Stimulated activated CD4-positive, alpha-beta T cell treated with anti-CD3 and anti-CD28 coated beads, Interleukin-4, amount 100 ng/mL, for 1 hour (primary cell): ENCODE measurements at places on chromosomes 4 and X.

DNA sequence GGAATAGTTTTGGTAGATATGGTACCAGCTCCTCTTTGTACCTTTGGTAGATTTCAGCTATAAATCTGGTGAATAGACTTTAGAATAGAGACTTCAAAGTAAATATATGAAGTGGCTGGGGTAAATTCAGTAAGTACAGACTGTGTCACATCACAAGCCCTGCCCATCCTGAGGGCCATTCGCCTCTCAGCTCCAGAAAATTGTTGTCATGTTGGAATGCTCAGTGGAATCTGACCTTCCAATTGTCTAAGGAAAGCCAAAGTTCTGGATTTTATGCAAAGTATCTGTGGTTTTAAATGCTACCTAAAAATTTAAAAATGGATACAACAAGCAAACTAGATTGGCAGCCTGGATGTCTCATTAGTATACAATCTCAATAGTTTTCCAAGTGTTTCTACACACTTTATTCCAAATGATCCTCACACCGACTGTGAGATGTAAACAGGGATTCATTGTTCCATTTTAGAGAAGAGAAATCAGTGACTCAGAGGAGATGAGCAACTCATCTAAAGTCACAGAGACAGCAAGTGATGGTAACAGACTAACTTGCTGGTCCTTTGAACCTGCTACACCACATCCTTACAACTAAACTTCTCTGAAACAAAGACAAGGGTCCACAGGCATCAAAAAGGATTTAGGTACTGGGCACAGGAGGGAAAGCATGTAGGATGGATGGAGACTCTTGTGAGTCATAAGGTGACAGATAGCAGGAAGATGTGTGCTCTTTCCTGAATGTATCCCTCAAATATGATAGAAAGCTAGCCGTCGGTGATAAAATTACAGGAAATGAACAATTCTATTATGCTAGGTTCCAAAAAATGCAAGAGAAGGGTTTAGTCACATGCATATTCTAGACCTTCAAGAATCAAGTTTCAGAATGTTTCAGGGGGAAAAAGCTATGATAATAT is 127.3 kb downstream of the ATP10D start:
- DNase-seq = no peak

DNA sequence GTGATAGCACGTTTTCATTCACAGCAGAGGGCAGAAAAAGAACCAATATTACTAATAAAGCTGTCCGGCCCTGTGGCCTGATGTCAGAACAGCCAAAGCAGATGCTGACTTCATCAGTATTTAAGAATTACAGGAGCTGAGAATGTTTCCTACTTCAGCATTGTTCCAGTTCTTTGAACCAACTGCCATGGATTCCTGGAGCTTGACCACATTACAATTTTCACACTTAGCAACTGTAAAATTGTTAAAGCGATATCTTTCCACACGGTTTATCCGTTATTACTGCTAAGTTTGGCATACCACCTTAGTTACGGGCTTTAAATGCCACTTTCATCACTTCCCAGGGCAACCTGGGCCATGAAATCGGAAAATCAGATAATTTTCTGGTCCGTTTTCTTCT is 118.2 kb downstream of the EPHA5 start:
- DNase-seq = no peak

DNA sequence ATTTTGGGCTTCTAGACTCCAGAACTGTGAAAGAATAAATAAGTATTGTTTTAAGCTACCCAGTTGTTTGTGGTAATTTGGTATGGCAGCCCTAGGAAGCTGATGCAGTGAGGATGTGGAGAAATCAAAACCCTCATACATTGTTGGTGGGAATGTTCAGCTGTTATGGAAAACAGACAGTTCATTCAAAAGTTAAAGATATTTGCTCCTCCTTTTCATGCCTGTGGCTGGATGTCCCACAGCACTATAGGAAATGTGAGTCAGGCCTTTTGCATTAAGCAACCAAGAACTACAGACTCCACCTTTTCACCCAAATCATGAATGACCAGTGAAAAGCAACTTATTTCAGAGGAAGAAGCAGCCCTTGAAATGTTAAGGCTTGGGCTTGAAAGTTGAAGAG is 6.7 kb downstream of the BBS12 start:
- no peak for DNase-seq

- DNase-seq = no peak
Measured at GRCh38 chrX:31661280-31661810, 589.5 kb upstream of the FTHL17 start.

DNA sequence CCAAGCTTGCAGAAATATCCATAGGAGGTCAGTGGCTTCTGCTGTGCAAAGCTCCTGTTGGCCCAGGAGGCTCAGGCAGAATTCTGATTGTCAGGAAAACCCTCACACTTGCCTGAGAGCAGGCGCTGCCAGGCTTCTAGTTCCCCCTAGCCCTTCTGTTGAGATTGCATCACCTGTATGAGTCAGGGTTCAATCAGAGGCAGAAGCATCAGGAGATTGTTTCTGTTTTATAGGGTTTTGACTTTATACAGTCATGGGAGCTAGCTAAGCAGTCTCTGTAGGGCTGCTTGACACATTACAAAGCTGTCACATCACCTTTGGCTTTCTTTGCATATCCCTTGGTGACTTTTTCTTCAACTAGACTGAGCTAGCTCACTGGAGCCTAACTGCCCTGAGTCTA is 27.8 kb downstream of the DIPK2B start:
- DNase-seq = no peak

GRCh38 chr4:185921583-185922555 is 109.9 kb upstream of the SORBS2 start:
- DNase-seq = no peak

DNA sequence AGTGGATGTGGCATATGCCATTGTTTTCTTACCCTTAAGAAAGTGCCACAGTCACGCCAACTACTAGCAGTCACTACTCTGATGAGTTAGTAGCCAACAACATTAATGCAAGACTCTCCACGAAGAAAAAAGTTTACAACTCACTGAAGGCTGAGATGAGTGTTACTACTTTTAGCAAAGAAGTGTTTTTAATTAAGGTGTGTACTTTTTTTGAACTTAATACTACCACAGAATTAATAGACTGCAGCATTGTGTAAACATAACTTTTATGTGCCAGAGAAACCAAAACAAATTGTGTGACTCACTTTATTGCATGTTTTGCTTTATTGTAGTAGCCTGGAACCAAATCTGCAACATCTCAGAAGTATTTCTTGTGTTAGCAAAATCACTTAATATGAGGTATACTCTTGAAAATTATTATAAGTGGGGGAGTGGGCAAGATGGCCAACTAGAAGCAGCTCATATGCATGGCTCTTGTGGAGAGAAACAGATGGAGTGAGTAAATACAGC is 2.2 kb upstream of the UGT2B4 start:
- no peak for DNase-seq

DNA sequence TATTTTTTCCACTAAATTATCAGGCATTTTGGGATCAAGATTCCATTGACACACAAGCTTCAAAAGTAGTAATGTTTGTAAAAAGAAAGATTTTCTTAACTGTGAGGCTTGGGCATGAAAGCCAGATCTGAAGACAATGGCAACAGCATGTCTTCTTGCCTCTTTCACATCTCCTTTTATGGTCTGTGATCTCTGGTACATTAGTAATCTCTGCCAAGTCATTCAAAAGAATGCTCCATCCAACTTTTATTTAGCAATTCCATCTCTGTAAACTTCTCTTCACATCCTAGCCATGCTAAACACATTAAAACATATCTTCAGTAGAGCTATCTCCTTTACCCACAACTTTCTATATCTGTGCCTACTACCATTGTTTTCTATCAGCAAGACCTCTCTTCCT is 465.4 kb downstream of the FAT4 start:
- no peak for DNase-seq

DNA sequence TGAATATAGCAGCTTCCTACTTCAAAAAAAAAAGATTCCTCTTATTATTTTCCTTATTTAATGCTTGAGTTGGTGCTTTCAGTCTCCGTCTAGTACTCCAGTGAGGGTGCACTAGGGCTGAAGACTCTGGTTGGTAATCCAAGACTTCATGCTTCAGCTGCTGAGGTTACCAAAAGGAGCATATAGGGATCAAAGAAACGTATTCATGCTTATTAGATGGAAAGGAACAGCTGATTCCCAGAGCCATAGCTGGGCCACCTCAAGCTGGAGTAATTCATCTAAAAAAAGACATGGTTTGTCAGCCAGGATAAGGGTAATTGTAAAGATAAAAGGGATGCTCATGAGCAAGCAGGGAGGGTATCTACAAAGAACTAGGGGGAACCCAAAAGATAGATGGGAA is 131.7 kb upstream of the FAM47B start:
- DNase-seq = no peak

GRCh38 chr4:133812236-133812635 is 389.4 kb downstream of the PABPC4L start:
- no peak for DNase-seq

- DNase-seq = no peak
Measured at GRCh38 chr4:25856756-25857155, 6.0 kb downstream of the SEL1L3 start.

DNA sequence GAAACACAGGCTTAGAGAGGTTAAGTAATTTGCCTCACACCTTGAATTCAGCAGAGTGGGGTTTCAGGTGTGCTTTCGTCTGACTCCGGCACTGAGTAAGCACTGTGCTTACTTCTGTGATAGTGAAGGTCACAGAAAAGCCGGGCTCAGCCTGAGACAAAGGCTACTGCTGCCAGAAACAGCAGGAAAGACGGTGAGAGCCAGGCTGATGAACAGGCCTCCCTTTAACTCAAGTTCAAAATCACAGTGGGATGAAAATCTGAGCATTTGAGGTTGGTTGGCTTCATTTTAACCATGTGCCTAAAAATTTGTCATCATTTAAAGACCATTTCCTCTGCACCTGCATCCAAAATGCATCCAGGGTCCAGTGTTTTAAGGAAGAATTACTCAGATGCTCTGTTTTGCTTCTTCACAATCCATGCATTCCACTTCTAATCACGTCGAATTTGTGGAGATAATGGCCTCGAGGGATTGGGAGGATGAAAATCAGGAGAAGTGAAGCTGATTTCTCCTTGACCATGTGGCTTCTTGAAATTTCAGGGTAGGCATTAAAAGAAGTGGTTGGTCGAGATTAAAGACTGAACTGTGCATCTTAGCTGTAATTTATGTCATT is 121.2 kb upstream of the LNX1 start:
- DNase-seq = no peak

GRCh38 chr4:150525321-150525868 is 56.6 kb upstream of the MAB21L2 start:
- no peak for DNase-seq

- DNase-seq = no peak
Measured at GRCh38 chrX:135295944-135296305, 13.4 kb upstream of the ETDC start.

- DNase-seq = no peak
Measured at GRCh38 chr4:47567511-47567910, 82.4 kb downstream of the ATP10D start.

GRCh38 chrX:110944751-110945675 is 149.4 kb upstream of the CHRDL1 start:
- DNase-seq = no peak

GRCh38 chrX:111850975-111851374 is 25.0 kb upstream of the TRPC5OS start:
- no peak for DNase-seq

DNA sequence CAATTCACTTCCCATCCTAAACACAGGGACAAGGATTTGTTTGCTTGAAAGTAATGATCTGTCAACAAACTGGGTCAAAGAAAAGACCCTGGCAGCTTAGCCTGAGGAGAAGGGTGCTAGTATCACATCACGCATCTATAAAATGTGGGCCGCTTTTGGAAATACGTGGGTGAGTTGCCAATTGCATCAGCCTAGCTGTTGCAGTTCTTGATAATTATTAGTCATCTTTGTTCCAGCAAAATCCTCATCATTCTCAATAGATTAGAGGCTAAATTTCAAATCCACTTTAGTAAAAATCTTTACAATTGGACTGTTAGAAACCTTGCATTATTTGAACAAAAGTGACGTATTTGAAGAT is 33.6 kb upstream of the TAPT1 start:
- DNase-seq = peak; percentile 4

- no peak for DNase-seq
Measured at GRCh38 chrX:40182095-40182494, 84.3 kb upstream of the BCOR start.

- DNase-seq = no peak
Measured at GRCh38 chrX:46279925-46280313, 265.3 kb downstream of the ZNF674 start.

DNA sequence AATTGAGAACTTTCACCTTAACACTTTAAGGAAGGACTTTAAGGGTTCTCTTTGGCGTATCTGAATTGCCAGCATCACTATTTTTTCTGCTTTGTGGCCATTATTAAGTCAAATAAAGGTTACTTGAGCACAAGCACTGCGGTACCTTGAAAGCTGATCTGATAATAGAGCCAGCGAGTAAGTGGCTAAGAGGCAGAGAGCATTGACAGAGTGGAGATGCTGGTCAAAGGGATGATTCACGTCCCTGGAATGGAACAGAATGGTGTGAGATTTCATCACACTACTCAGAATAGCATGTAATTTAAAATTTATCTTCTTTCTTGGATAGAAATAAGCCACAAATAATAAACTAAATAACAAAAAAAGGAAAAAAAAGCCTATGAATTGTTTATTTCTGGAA is 57.1 kb upstream of the NPFFR2 start:
- no peak for DNase-seq

- no peak for DNase-seq
Measured at GRCh38 chr4:189443341-189443740, 497.3 kb upstream of the FRG1 start.

DNA sequence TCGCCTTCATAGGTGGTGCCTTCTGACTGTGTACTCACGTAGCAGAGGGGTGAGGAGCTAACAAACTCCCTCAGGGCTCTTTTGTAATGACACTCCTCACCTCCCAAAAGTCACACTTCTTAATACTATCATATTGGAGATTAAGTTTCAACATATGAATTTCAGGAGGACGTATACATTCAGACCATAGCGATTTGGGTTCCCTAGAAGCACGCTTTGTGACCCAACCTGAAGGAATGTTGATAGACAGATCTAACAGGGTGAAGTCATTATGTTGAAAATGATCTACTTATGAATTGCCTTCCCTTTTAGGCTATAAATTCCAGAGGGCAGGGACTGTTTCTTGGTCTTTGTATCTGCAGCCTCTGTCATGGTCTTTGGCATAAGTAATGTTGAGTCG is 3.2 kb upstream of the KLHL34 start:
- no peak for DNase-seq

GRCh38 chrX:74160358-74160757 is 143.6 kb upstream of the ZCCHC13 start:
- DNase-seq = no peak
